ENCODE measurements at places on chromosomes 2 and 18.

- no peak for DNase-seq
Observed at GRCh38 chr2:229066121-229066715, 204.9 kb downstream of the PID1 start.

DNA sequence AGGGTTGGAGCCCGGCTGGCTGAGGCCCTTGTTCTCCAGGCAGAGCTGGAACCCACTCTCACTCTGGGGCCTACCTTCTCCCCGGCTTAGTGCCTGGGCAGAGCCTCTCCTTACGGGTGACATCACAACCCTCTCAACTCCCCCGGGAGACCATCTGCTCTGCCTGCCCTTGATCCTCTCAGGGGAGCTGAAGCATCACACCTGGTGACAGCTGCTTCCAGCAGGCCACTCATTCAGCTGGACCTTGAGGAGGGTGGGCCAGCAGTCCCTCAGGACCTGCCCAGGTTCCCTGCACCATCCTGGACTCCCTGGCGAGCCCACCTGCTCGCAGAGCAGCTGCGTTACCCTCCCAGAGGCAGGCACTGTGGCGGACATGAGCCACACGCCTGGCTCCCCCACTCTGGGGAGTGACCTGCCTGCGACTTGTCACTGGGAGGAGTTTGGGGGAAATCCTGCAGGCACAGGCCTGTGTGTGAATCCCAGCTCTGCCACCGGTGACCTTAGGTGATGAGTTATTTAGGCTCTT is 13.1 kb downstream of the HS6ST1 start:
- DNase-seq, result no peak

DNA sequence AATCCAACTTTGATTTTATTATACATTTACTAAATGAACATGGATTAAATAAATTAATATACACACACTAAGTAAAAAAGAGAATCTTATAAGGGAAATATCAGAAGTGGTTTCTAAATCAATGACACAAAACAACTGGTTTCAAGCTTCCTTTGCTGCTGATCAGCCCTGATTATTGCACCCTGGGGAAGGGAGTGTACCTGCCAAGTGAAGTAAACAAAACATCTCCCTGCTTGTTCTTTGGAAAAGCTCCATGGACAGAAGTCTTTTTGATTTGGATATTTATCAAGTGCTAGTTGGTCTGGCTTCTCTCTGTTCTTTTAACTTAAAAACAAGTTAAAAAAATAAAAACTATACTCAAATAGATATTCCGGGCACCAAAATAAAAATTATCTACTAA is 190.1 kb downstream of the PDE11A start:
- no peak for DNase-seq

DNA sequence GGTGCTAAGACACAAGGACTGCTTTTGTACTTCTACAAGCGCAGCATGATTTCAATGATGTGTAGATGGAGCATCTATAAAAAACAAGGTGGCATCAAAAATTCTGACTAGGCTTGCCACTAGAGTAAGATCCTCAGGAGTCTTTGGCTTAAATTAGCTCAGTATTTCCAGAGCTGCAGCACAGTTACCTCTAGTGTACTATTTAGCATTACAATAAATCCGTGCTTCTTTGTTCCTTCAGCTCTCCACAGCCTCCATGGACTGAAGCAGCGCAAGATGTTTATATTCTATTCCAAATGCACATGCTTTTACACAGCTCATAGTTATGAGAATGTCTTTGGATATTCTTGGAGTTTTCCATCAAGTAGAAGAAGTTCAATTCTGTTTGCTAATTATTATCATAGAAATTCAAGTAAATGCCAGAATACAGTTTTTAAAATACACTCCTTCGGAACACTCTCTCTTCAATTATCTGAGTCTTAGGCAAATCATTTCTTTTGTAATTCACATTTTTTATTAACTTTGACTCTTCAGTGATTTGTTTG is 1133.0 kb upstream of the LRRTM1 start:
- DNase-seq, result no peak

GRCh38 chr2:173148520-173148919 is 72.9 kb downstream of the MAP3K20 start:
- DNase-seq, result no peak

DNA sequence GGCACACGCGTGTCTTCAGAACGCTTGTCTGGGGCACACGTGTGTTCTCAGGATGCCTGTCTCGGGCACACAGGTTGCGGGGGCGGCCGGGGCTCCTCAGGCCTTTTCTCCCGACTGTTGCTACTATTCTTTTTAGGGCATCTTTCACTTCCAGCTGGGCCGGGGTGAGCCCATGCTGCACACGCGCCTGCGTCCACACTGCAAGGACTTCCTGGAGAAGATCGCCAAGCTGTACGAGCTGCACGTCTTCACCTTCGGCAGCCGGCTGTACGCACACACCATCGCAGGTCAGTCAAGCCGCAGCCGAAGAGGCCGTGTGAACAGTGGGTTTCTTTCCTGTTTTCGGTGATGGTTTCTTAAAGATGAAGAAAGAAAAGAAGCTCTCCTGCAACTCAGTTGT is 25.0 kb downstream of the CTDP1 start:
- DNase-seq, result no peak

DNA sequence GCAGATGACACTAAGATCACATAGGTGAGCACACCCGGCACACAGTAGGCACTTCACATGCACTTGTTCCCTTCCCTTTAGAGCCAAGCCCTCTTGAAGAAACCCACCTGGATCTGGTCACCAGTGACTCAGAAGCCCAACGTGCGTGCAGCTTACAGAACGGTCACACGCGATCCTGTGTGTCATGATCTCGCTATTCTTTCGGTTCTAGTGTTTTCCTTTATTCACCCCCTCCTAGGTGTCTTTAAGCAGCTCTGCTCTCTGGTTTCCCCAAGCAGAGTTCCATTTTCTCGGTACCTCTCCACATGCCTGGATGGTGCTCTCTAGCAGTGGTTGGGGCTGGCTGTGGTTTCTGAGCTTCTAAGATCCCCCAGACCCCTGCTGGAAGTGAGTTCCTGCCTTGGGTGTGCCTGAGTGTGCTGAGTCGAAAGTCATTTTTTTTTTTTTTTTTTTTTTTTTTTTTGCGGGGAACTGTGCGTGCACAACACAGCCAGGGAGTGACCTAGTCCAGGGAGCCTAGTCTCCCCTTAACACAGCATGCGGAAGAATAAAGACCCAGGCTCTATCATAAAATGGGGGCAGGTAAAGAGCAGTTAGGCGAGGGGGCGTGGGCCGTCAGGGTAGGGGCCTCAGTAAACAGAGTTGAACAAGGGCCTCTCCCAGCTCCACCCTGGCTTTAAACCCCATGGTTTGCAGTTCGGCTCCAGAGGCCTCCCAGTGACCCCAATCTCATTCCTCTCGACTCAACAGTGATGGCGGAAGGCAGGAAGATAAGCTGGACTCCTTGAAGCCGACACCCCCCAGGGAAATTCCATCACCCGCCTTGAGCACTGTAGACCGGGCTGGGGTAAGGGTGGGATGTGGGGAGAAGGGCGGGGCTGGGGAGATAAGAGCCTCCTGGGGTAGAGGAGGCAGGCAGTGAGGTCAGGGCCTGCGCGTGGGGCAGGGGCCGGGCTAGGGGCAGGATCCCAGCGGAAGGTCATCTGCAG is 29.8 kb upstream of the DNMT3A start:
- no peak for DNase-seq

GRCh38 chr2:120947327-120947726 is 211.7 kb downstream of the GLI2 start:
- no peak for DNase-seq

DNA sequence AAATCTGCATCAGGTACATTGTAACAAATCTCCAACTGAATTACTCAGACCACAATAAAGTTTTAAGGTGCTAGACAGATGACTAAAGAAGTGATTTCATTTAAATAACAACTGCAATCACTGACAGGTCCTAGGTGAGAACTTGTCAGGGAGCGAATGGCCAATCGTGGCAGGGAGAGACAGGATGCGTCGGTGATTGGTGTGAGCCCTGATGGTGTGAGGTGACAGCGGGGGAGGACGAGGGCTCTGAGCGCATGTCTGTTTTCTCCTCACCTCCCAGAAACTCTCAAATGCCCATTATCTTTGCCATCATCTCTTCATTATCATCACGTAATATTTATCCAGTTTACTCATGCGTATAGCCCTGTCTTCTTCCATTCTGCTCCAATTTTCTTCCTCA is 207.9 kb upstream of the LYPD1 start:
- DNase-seq, result no peak

- no peak for DNase-seq
Observed at GRCh38 chr2:136705336-136705735, 60.0 kb upstream of the THSD7B start.

- DNase-seq, result no peak
Observed at GRCh38 chr2:54483426-54483825, 27.3 kb downstream of the SPTBN1 start.

- DNase-seq, result no peak
Observed at GRCh38 chr2:169620509-169620908, 36.4 kb downstream of the PPIG start.

DNA sequence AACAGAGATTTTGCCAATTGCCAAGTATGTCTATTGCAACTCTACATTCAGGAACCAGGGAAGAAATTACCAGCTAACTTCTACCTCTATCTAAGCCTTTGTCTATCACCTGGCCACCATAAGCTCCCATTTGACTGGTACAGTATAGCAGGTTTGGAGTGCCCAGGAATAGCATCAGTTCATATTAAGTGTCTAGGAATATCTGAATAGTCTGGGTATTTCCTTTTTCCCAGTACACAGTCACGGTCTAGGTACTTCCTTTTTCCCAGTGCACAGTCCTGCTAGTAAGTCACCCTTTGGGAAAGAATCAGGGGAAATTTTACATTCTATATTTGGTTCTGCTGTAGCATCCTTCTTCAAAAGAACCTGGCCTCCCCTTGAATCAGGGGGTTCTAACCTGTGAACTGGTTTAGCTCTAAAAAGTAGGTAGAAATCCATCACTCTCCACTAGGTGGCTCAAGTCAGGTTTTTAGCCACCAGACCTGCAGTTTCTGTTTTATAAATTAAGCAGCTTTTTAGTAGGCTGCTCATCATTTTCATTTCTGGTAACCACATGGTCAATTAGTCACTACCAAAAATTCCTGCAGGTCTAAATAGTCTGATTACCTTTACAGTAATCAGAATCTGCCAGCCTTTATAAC is 49.3 kb upstream of the DNAJC10 start:
- DNase-seq, result peak; percentile 19

- no peak for DNase-seq
Observed at GRCh38 chr18:57837917-57838548, 34.9 kb upstream of the ATP8B1 start.

GRCh38 chr2:26492749-26493515 is 15.0 kb upstream of the OTOF start:
- DNase-seq, result no peak

GRCh38 chr18:10705786-10706185 is 180.0 kb downstream of the NAPG start:
- no peak for DNase-seq

- no peak for DNase-seq
Observed at GRCh38 chr2:178521304-178522150, 41.3 kb downstream of the PLEKHA3 start.

DNA sequence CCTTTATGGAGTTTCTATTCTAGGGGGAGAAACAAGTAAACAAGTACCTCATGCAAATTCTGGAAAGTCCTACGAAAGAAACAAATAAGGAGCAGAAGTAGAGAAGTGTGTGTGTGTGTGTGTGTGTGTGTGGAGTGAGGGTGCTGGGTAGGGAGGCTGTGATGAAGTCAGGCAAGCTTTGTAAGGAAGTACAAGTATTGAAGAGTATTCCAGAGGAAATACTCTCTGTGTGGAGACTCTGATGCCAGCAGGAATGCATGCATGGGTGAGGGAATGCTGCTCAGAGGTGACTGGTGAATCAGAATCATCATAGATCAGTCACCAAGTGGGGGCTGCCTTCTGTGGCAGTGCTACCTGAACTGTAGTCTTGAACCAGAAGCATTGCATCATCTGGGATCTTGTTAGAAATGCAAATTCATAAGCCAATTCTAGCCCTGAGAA is 34.5 kb downstream of the SLC4A3 start:
- DNase-seq, result no peak

- no peak for DNase-seq
Observed at GRCh38 chr2:134142341-134142738, 111.5 kb upstream of the MGAT5 start.

DNA sequence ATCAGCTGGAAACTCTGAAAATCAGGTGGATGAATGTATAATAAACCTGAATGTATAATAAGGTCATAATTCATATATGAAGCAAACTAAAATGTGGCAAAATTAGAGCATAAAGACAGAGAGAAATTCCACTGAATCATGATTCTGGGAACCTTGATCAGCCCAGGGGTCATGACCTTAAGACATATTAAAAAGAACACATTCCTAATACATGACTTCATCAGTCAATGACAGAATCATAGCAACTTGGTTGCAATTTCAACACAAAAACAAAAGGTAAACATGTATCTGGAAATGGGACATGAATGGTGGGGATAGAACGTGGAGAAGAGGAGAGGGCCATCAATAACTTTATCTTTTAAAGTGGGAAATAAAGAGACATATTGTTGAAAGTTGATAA is 17.6 kb downstream of the AFF3 start:
- no peak for DNase-seq

DNA sequence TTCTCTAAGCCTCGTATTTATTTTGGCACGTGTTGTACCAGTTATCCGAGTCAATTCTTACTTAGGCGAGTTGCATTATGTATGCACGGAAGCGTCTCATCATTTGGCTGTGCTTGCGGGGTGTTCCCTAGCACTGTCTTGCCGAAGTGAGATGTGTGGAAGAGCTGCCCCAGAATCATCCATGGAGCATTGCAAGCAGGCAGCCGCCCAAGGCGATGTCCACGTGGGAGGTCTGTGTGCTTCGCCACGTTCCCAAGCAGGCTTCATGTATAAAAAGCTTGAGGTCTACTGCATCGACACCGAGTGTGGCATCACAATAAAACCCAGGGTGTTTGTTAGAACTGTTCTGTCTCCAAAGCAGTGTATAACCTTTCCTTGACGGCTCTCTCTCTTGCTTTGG is 849.9 kb downstream of the DCDC2C start:
- DNase-seq, result no peak

DNA sequence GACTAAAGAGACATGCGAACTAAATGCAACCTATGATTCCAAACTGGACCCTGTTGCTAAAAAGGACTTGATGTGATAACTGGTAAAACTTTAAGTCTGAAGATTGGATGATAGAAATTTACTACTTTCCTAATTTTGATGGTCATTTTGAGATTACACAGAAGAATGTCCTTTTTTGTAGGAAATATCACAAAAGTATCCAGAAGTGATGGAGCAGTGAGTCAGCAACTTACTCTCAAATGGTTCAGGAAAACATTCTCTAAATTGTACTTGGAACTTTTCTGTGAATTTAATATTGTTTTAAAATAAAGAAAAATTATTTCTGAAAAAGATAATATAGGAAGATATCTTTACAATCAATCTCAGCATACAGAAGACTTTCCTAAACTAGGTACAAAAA is 19.9 kb downstream of the MBOAT2 start:
- no peak for DNase-seq

DNA sequence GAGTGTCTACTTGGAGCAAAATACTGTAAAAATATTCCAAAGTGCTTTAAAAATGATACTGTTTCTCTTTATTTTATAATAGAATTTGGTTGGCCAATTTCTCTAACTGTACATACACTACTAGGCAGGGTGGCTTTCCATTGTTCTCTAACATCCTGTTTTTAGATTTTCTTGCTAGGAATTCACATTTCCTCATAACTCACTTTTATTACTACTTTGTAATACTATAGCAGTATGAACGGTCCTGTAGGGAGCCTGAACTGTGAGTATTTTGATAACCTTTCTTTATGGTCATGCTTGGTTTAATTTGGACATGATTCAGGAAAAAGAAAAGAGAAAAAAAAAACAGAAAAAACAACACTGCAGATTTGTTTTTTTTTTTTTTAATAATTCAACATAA is 37.8 kb downstream of the GCG start:
- peak; percentile 53 for DNase-seq
